NCI-H748 treated with DMSO at 0.1 percent for 48 hours (cell line): ENCODE measurements at places on chromosomes 2 and 18.

- DNase-seq: no peak
These were observed 134.0 kb downstream of the C2orf74 start for GRCh38 chr2:61295981-61296380.

- no peak for DNase-seq
These were observed 27.1 kb downstream of the KIAA2012 start for GRCh38 chr2:202100176-202100575.

GRCh38 chr2:72198532-72199241 is 51.0 kb upstream of the CYP26B1 start:
- no peak for DNase-seq

GRCh38 chr2:125216321-125216720 is 1191.2 kb downstream of the CNTNAP5 start:
- DNase-seq: no peak

- no peak for DNase-seq
These were observed 135.0 kb downstream of the INHBB start for GRCh38 chr2:120480903-120481445.

GRCh38 chr2:142992840-142993239 is 115.4 kb downstream of the KYNU start:
- no peak for DNase-seq

- no peak for DNase-seq
These were observed 630 bp upstream of the PPP1R1C start for GRCh38 chr2:181984814-181985631.

DNA sequence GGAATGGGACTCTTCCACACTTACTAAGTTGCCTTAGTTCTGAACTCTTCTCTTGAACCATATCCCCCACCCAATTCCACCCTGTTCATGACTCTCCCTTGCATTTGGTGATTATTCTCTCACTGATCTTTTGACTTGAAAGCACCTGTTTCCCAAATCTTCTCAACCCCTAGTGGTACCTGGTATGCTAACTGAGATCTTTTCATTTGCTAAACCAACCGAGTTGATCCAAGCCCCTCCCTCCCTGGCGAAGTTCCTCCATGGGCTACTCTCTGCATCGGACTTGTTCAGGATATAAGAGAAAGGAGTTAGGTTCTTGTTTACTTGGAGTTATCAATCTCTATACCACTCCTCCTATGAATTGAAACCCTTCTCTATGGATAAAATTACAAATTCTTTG is 593.5 kb downstream of the BCL11A start:
- DNase-seq: no peak

GRCh38 chr2:210460322-210461227 is 16.0 kb downstream of the LANCL1 start:
- DNase-seq: no peak

DNA sequence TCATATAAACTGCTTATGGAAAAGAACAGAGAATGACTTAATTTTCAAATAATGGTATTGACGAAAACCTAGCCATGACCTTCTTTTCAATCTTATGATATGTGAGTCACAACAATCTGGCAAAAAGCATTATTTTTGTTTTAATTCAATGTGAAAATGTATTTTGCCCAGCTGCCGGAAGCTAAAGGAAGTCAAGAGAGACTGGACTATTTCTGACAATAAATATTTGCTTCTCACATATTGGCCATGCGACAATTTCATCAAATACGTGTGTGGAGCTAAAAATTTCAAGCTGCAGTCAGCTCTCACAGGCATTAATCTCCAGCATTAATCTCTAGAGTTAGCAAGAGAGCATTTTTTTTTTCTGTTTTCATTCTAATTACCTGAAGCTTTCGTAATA is 881.0 kb downstream of the CPS1 start:
- DNase-seq: no peak

GRCh38 chr18:44941516-44941915 is 260.8 kb downstream of the SETBP1 start:
- no peak for DNase-seq

GRCh38 chr2:21291426-21291825 is 167.7 kb downstream of the TDRD15 start:
- no peak for DNase-seq

DNA sequence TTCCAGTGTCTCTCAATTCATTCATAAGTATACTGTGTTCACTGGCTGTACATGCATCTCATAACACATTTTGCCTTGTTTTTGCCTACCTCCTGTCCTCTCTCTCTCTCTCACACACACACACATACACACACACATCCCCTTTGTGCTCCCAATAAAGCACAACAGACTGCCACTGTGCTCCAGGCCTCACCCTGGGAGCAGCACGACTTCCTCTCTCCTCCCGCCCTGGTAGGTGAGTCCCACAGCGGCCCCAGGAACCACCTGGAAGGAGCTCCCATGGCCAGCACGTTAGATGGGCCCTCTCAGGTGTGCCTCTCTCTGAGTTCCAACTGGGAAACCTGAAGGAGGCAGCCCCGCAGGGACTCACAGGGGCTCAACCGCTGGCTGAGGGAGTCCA is 65.4 kb downstream of the MARCHF4 start:
- DNase-seq: no peak

DNA sequence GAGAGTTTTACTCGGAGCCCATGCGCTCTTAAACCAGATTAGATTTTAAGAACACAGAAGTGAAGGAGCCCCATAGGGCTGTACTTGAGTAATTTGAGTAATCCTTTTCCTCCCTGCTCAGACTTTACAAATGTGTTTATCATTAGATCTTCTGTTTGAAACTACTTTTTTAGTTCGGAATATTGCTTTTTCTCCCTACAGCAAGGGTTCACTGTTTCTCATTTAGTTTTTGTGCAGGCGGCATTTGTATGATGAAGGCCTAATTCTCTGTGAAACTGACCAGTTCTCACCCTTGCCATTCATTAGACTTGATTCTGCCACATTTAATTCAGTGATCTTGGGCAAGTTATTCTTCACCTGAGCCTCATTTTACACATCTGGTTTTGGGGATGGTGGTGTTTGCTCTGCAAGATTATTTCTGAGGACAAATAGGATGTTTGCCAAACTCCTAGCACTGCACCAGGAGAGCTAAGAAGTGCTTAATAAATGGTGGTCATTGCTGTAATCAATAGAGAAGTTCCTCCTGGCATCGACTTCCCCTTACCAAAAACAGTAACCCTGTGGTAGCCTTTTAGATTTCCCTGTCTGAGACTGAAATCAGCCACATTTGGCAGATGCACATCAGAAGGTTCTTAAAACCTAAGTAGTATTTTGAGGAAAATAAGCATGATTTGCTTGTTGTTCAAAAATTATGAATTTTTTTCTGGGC is 2.2 kb downstream of the B3GNT2 start:
- DNase-seq: no peak

DNA sequence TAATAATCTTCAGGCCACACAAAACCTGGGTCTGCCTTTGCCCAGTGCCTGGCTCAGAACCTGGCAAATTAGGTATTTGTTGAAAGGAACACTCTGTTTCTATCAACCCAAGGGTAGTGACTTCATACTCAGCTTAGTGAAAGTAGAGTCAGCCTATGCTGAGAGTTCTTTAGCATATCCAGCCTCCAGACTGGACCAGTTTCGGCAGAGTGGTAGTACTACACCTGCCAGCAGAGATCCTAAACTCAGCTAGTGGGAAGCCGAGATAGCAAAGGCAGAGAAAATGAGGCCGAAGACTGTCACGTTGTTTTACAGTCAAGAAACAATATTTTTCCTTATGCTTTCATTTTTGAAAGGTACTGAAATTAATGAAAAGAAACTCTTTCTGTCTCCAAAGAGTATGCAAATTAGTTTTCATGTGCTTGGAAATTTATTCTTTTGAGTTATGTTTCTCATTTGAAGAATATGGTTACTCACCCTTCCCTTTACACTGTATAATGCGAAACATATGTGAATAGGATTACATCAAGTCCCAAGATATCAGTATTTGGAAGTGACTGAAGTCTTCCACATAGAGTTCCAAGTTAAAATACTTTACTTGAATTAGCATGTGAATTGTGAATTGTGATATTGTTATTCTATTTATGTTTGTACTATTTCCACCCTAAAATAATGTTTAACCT is 52.2 kb upstream of the UGP2 start:
- DNase-seq: no peak
